RPMI7951 (cell line): ENCODE measurements at places on chromosomes 4 and X. TPM values are rescaled to one million over a fixed set of nuclear protein-coding genes. Genes with fewer than 3 reads are reported as not detected.

GRCh38 chr4:17310269-17310652 lies 201.6 kb downstream of the QDPR start:
- peak; percentile 45 for DNase-seq

DNA sequence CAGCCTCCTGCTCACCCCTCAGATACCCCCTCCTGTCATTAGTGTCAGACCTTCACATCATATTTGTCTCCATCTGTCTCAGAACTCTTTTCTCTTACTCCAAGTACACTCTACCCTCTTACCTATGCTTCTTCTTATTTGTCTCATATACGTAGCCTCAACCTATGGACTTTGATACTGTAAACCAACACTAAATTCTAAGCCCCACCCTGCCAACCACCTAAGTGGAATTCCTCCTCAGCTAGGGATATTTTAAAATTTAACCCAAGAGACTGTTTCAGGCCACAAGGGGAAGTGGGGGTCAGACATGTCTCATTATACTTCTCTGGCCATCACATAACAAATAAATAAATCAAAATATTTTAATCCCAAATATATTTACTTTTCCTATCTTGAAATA lies 778.1 kb upstream of the GRID2 start:
- DNase-seq: no peak

DNA sequence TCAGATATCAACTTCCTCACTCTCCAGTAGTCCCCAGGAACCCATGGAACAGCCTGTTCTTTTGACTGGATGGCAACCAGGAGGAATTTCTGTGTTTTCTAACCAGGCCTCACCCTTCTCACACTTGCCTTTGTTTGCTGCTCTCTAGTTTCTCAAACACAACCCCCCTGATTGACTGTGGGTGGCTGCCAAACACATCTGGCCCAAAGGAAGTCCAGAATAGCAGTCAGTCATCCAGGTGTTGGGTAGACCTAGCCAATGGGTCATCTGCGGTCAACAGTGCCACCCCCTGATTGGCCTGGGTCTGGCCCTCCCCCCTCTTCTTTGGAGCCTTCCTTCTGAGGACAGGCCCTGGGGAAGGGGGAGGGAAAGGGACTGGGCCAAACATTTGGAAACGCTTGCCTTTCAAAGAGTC lies 53.7 kb downstream of the MSX1 start:
- DNase-seq: no peak

INPP4B gene
- total RNA-seq: 11.7 and 14.1 TPM in 2 replicates

TMEM150C gene
- total RNA-seq: 0.12 and 0.49 TPM in 2 replicates
